T-helper 2 cell (primary cell): ENCODE measurements at places on chromosomes 5 and 9.

DNA sequence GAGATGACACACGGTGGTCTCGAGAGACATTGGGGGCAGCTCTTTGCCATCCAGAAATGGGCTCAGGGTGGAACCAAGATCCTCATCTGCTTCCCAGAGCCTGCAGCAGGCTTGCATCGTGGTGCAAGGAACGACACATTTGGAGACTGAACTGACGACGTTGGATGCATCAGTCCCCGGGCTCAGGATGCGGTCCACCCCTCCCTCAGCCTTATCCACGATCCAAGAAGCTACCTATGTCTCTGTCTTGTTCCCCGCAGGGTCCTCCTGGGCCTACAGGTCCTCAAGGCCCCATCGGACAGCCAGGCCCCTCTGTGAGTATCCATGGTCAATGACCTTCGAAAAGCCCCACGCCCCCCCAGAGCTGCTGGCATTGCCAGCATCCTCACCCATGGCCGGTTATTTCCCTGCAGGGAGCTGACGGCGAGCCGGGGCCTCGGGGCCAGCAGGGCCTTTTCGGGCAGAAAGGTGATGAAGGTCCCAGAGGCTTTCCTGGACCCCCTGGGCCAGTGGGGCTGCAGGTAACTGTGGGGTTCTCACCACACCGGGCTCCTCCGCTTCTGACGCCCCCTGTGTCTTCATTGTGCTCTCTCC lies 69.4 kb upstream of the FCN2 start:
- no peak for DNase-seq

GRCh38 chr5:171424726-171425125 lies 5.3 kb downstream of the FGF18 start:
- DNase-seq: no peak

DNA sequence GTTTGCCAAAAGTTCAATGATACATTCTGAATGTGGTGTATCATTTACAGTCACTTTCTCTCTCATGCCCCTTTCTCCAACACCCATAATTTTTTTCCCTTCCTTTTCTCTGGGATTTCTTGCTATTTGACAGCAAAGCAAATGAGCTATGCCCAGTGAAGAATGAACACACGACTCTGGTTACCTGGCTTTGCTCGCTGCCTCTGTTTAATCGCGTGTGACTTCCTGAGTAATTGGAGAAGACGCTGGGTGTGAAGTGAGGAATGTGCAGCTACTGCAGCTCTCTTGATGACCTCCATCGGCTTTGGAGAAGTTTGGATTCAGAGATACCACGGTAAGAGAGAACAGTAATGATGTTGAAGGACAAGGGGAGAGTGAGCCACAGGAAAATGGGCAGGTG lies 651.8 kb downstream of the KIF4B start:
- no peak for DNase-seq

GRCh38 chr5:74579215-74579614 lies 61.3 kb downstream of the ENC1 start:
- no peak for DNase-seq

- no peak for DNase-seq
Measured at GRCh38 chr5:140075371-140075770, 32.3 kb upstream of the NRG2 start.

GRCh38 chr5:160213537-160213936 lies 15.8 kb upstream of the FABP6 start:
- no peak for DNase-seq

DNA sequence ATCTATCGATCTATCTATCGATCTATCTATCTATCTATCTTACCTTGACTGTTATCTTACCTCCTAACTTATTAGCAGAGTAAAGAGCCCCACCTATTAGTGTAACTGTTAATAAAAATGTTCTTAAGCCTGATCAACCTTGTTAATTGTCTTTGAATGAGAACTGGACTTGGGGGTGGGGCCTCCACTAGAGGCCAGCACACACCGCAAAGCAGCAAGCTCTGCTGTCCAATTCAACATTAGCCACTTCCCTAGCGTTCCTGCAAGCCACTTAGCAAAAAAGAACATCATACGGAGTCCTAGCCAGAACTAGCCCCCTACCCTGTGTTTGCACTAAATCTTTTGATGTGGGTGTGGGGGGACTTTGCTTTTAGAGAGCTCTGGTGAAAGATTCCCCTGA lies 515.8 kb downstream of the KDM4C start:
- DNase-seq: no peak

GRCh38 chr9:124779368-124780059 lies 2.6 kb downstream of the OLFML2A start:
- DNase-seq: no peak

GRCh38 chr5:142671801-142672200 lies 14.1 kb downstream of the FGF1 start:
- no peak for DNase-seq

GRCh38 chr9:73543727-73544126 lies 392.1 kb downstream of the ANXA1 start:
- no peak for DNase-seq

DNA sequence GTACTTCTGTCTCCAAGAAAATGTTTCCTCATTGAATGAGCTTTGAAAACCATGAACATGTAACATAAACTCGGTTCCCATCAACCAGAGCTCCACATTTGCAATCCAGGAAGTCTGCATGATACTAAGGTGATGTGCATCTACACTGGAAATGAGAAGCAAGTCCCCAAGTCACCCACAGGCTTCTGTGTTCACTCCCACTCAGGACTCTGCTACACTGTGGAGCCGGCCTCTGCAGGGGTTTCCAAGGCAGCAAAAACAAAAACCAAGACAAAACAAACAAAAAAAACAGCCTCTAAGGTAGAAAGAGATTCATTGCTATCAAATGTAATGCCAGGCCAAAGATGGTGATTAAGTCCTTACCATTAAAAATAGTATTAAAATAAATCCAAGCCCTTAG lies 593.7 kb downstream of the IRX1 start:
- no peak for DNase-seq

- DNase-seq: no peak
Measured at GRCh38 chr9:36793277-36793676, 220.6 kb downstream of the MELK start.

GRCh38 chr5:58551492-58551891 lies 31.4 kb upstream of the RAB3C start:
- no peak for DNase-seq

- no peak for DNase-seq
Measured at GRCh38 chr5:116437922-116438578, 136.6 kb downstream of the SEMA6A start.

DNA sequence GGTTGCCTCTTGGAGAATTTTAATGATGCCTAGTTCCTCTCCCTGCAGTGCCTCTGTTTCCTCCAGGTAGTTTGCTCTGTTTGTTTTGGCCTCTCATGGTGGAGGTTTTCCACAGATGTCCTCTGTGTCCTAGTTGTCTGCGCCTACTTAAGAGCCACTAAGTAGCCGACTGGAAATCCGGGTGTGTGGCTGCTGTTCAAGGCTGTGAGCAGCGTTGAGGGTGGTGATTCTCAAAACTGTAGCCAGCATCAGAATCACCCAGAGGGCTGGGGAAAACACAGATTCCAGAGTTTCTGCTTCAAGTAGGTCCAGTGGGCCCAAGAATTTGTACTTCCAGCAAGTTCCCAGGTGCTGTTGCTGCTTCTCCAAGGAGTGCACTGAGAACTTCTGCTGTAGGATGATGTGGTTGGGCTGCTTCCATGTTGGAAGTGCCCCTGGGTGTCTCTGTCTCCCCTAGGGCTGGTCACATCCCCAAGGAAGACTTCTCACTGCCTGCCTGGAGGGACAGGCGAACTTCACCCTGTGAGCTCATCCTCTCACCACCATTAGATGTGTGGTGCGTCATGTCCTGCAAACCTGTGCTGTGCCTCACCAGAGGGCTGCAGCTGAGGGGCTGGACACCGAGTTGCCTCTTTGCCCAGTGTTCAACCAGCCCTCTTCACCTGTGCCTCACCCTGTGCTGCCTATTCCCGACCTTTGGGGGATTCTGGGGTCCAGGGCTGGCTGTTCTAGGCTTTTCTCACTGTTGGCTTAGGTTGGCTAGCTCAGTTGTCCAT lies 34.8 kb downstream of the SECISBP2 start:
- DNase-seq: no peak

GRCh38 chr5:39464088-39464487 lies 39.3 kb upstream of the DAB2 start:
- DNase-seq: no peak

GRCh38 chr5:141570655-141571054 lies 48.1 kb downstream of the DIAPH1 start:
- no peak for DNase-seq

- no peak for DNase-seq
Measured at GRCh38 chr5:77844373-77844622, 68.2 kb upstream of the TBCA start.

GRCh38 chr5:124961521-124961920 lies 215.1 kb upstream of the ZNF608 start:
- DNase-seq: no peak

GRCh38 chr5:142283304-142283703 lies 41.5 kb downstream of the SPRY4 start:
- DNase-seq: no peak

DNA sequence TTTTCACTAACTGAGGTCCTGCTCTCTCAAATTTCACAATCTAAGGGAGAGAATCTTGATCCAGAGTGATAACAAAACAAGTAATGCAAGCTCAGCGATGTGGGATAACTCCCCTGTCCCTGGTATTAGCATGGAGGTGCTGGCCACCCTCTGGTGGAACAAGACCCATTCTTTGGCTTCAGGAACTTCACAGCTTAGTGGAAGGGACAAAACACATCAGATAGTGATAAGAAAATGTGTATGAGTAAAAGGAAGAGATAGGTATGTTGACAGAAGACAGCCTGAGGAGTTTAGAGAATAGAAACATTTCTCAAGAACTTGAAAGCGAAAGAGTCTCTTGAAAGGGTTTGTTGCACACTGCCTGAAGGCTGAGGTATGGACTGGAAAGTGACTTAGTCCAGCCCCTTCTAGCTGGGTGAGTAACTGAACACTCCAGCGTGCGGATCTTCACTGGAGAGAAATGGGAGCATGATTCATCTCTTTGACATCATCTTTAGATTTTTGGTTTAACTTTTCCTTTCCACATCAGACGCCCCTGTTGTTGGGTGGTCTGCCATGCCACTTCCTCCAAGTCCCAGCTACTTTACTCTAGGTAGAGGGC lies 25.4 kb upstream of the ZSWIM6 start:
- DNase-seq: no peak

DNA sequence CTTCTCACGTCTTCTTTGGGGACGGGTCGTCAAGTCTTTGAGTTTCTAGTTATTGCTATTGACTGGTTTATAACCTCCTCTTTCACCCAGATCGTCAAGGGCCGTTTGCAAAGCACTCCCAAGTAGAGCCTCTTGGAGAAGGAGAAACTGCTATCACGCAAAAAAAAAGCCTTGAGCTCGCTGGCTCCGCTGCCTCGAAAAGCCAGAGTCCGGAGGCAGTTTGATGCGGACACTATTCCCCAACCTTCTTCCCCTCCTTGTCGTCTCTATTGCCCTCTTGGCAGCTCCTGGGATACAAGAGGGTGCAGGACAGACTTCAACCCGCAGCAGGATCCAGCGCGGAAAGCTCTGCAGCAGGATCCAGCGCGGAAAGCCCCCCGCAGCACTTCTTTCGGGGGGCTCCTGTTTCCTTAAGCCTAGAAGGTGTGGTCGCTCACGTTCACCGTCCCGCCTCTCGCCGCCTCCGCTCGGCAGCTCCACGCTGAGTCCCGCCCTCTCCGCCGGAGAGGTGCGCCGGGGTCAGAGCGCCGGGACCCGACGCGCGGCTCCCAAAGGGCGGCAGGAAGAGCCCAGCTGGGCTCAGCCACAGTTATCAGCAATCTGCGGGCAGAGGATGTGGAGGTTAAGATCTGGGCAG lies at the start of gene PCDHAC1:
TSS of gene PCDHAC1 (plus strand) at position 494 of the 637 bp plus-strand sequence. CDS start 594 bp downstream, outside the sequence.
- no peak for DNase-seq

DNA sequence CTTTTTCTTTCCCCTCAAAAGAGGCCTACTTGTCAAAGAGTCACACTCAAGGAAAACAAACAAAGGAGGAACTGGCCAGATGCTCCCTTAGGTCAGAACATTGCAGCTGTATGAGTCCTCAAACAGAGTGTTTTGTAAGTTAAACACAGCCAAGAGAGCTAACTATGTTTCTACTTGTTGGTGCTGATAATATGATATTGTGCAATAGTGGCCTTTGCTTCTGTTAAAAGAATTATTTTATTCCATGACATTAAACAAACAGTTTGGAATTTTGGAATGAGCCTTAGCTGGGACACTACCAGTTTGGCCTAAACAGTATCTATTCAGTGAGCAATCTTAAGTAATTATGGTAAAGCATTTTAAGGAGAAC lies 56.0 kb upstream of the TPD52L3 start:
- DNase-seq: no peak

DNA sequence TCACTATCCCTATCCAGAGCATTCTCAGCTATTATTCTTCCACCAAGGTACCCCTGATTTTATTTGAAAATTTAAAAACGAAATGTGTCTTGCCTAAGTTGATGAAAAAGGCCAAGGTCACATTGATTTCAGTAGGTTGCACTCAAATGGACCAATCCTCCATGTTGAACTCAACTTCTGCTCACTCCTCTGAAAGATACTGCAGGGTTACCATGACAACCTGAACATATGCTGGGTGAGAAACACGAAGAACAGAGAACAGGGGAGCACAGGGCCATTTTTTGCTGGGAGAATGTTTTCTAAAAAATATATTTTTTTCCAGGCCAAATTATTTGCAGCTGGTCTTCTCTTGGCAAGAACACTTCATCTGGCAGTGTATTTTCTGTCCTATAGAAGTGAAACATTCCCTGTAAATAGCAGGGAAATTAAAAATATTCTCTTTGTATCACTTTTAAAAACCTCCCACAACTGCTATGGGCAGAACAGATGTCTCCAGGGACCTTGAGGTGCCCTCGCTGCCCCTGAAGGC lies 215.9 kb downstream of the NXNL2 start:
- DNase-seq: no peak
